ENCODE measurements at places on chromosomes 5 and 9.

GRCh38 chr9:77449240-77450084, 198.7 kb downstream of the GNA14 start:
- no peak for DNase-seq

DNA sequence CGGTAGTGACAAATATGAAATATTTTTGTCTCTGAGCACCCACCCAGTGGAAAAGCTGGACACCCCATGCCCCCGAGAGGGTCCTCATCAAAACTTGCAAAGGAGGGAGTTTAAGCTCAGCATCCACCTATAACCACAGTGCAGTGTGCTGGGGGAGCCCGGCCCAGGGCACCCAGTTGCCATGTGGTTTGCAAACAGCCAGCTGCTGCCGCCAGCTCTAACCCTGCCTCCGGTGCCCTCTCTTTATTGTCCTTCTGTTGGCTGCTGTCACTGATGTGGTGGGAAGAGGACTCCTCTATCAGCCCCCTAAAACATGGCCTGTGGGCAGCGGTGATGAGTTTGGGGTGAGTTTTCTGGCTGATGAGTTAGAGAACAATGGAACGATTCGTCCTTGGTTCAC, 160.9 kb upstream of the MVB12B start:
- DNase-seq, result no peak

GRCh38 chr9:78775696-78776295, 478.9 kb downstream of the PSAT1 start:
- no peak for DNase-seq

GRCh38 chr9:20437476-20437875, 184.8 kb downstream of the MLLT3 start:
- DNase-seq, result no peak

- no peak for DNase-seq
Measured at GRCh38 chr9:101626295-101626694, 31.5 kb upstream of the PPP3R2 start.

DNA sequence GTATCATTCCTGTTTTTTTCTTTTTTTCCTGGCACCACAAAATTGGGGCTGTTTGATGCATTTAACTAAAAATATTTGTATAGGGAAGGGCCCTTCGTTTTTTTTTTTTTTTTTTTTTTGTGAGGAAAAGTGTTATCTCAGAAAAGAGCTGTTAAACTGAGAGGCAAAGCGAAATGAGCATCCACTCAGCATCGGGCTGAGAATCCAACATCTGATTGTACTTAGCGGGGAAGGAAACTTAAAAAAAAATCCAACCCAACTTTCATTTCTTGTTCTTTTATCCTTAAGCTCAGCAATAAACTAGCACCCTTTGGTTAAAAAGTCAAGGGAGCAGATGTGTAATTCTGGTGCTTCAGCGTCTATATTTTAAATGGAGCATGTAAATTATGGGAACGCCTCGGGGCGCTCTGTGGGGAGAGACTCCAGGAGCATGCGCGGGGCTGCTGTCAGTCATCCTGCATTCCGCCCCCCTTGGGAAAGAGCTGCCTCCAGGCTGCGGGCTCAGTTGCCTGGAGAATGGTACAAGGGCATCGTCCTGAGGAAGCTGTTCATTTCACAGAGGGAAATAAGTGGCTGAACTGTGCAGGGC, 33.3 kb downstream of the DMRT2 start:
- DNase-seq, result no peak

DNA sequence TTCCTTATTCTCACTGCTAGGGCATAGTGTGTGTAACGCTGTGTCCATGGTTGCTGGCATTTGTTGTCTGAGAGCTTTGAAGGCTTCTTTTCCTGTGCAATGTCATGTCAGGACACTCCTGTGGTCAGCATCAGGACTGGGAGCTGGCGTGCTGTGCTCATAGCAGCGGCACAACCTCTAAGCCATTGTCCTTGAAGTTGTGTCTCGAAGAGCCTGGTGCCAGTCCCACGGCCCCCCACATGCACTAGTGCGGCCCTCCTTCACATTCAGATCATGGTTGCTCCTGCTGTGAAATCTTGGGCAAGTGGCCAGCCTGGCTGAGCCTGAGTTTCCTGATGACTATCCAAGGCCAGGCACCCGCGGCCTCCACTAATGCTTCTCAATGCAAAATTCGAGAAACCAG, 32.4 kb downstream of the PDZD2 start:
- DNase-seq, result no peak

DNA sequence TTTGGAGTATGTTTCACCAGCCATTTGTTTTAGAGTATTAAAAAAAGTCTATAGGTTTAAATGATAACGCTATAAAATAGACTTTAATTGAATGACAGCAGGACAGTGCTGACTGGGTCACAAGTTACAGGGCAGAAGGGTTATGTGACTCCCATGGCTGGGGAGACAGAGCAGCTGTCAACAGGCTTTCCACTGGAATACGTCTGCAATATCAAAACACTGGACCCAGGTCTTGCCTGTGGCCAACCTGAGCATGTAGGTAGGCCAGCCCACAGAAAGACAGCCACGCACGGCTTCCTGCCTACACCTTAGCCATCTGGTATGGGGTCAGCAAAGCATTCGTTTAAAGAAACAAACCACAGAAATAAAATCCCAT, 80.7 kb downstream of the OTULIN start:
- no peak for DNase-seq

GRCh38 chr5:113755516-113755915, 242.0 kb downstream of the YTHDC2 start:
- DNase-seq, result no peak

DNA sequence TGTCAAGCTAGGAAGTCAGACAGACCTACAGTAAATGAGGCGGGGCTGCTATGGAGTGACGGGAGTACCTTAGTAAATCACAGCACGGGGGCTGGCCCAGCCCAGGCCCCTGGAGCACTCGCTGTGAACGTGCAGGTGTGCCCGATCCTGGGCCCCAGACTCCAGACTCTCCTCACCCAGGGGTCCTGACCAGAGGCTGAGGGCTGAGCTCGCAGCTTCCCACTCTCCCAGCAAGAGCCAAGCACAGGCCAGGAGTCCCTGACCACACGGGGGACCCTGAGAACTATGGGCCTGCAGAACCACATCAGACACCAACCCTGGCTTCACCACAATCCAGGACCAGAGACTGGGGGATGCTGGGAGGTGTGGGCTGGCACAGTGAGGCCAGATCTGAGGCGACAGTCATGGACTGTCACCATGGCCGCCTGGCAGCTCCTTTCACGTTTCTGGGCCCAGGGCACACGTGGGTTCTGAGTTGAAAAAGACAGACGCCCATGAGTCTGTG, 73.4 kb downstream of the ADAMTS2 start:
- no peak for DNase-seq

DNA sequence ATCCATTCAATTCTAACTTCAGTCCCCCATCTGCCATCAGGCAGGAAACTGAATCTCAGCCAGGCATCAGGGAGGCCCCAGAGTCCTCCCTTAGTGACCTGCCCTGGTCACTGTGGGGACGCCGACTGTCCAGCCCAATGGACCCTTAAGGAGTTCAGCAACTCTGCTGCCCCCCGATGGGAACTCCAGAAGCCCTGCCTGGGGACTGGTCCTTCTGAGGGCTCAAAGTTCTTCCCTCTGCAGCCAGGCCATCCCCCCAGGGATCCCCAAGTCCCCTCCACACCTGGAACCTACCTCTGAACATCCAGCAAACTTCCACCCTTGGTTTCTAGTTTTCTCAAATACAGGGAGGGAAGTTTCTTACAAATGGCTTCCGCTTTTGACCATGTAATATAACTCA, 76.8 kb downstream of the UBE2QL1 start:
- DNase-seq, result no peak

- no peak for DNase-seq
Measured at GRCh38 chr9:134556531-134557068, 85.0 kb upstream of the COL5A1 start.

- no peak for DNase-seq
Measured at GRCh38 chr9:12680757-12681156, 12.4 kb upstream of the TYRP1 start.

DNA sequence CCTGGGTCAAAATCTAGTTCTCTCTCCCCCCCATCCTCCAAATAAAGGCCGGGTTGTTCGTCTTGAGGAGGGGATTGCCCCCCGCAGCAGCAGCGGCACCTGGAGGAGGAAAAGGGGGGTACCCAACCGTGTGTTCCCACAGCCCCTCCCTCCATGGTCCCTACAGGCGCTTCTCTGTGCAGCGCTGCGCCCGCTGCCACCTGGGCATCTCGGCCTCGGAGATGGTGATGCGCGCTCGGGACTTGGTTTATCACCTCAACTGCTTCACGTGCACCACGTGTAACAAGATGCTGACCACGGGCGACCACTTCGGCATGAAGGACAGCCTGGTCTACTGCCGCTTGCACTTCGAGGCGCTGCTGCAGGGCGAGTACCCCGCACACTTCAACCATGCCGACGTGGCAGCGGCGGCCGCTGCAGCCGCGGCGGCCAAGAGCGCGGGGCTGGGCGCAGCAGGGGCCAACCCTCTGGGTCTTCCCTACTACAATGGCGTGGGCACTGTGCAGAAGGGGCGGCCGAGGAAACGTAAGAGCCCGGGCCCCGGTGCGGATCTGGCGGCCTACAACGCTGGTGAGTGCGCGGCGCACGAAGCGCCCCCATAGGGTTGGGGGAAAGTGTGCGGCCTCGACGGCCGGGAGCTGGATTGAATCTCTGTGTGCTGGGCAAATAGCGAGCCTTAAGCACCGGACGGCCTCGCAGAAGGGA, 3.5 kb downstream of the LHX2 start:
- no peak for DNase-seq

DNA sequence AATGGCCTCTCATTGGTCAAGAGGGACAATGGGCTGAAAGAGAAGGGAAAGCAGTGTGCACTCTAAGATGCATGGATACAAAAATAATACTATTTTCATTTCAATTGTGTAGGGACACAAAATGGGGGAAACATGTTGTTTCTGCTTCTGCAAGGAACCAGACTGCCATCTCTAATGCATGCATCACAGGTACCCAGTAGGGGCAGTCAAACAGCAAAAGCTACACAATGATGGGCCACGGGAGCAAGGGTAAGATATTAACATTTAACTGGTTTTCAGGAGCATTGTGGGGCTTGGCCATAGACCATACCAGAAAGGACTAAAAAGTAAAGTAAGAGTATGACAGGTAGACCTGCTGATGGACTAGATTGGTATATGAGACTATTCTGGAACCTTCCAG, 535.8 kb downstream of the SPATA31D1 start:
- no peak for DNase-seq

- no peak for DNase-seq
Measured at GRCh38 chr5:135473956-135474670, 22.0 kb upstream of the TIFAB start.

DNA sequence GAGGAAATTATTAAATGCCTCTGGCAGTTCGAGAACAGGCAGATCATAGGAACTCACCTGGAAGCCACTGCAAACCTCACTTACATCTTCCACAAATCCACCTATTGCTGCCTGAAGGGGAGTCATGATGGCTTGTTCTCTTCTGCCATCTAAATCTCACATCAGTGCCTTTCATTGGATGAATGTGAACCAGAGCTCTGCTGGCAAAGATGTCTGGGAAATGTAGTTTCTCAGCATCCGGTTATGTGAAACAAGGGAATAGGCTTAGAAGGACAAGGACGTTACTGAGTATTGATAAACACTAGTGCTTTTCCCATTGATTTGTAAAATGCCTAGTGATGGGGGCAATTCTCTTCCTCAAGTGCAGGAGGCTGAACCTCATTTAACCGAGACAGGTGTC, 483.3 kb downstream of the ARHGEF28 start:
- DNase-seq, result no peak

Measured in activated T-helper 1 cell treated with anti-CD3 and anti-CD28 coated beads, Interleukin-2, amount 50 U/mL, for 16 hours (primary cell).